NCI-H1694 (cell line): ENCODE measurements at places on chromosomes 7 and 10.

- no peak for DNase-seq
Measured at GRCh38 chr7:36301914-36302771, 87.5 kb upstream of the ANLN start.

- DNase-seq: no peak
Measured at GRCh38 chr10:76088980-76089379, 657.6 kb downstream of the LRMDA start.

GRCh38 chr7:70632400-70632799, 499.5 kb upstream of the GALNT17 start:
- no peak for DNase-seq

- no peak for DNase-seq
Measured at GRCh38 chr7:32905175-32905662, 13.7 kb upstream of the KBTBD2 start.
